Activated T-helper 1 cell treated with anti-CD3 and anti-CD28 coated beads, Interleukin-12 subunit alpha, Interleukin-12 subunit beta, Interleukin-2, Interleukin-4 antibody, amounts not matched to agents 30 ng/mL and 10 ng/mL and 1 ng/mL, durations not matched to agents 14 hours and 24 hours and 36 hours (primary cell): ENCODE measurements at places on chromosomes 7 and 10. TPM values are rescaled to one million over a fixed set of nuclear protein-coding genes. Genes with fewer than 3 reads are reported as not detected.

- no peak for DNase-seq
These were observed 699.1 kb downstream of the SUGCT start for GRCh38 chr7:40833888-40834234.

GRCh38 chr10:75505840-75506506 is 74.5 kb downstream of the LRMDA start:
- no peak for DNase-seq

Gene GSDME
- total RNA-seq, result 10.6 and 11.0 TPM in 2 replicates

Gene PARD3
- total RNA-seq, result 1.7 and 2.5 TPM in 2 replicates

DNA sequence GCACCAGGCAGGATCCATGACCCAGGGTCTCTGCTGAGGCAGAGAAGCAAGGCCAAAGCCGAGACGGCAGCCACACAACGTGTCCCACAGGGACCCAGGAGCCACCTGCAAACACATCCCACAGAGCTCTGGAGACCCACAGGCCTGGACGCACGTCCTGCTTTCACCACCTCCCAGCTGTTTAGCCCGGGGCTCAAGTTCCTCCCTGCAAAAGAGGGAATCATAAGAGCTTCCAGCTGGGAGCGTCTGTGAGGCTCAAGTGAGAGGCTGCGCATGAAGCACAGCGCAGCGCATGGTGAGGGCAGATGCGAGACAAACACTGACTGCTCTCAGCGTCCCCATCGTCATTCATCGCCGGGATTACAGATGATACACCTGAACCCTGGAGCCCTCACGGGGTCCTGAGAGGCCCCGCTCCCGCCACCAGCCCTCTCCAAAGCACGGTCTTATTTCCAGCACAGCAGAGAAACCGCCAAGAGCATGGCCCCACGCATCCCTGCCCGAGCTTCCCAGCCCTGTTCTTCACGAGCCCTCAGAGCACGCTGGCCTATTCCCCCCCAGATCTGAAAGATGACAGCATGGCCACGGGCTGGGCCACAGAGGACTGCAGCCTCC is 88.7 kb downstream of the MAD1L1 start:
- no peak for DNase-seq

DNA sequence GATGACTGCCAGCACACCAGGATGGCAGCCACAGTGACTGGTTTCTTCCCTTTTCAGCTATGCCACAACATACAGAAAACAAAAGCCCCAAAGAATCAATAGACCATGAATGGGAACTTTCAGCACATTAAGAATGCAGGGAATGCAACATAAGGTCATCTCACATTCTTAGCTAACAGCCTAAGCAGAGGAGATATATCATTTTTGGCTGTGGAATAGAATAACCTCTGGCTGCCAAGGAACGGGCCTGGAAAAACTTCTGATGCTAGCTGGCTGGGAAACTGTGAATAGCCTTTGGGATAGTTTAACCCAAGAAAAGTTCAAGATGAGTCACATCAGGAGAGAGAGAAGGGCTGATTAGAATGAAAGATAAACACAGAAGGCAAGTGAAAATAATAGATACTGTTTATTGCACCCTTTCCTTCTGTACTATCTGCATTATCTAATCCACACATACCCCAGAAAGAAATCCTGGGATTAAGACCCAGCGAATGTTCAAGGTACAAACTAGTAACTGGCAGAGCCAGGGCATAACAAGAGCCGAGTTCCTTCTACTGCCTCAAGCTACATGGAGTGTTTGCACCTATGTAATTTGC is 169.2 kb downstream of the SEMA3A start:
- no peak for DNase-seq

Gene AGR2
- total RNA-seq, result not detected in 2 replicates

GRCh38 chr10:16519250-16519907 is 2.3 kb downstream of the C1QL3 start:
- DNase-seq, result no peak

GRCh38 chr10:72164617-72165016 is 51.2 kb upstream of the ANAPC16 start:
- DNase-seq, result no peak

- DNase-seq, result no peak
These were observed 4.3 kb downstream of the NEBL start for GRCh38 chr10:20892796-20893195.

Gene OR2A5
- not detected in 2 replicates for total RNA-seq

Gene NUTM2E
- 0.29 TPM in 1 of 2 replicates, not detected in the other for total RNA-seq

Gene ODAD2
- total RNA-seq, result not detected in 2 replicates

Gene URGCP
- 32.2 and 34.4 TPM in 2 replicates for total RNA-seq

- no peak for DNase-seq
These were observed 60.8 kb downstream of the MDH2 start for GRCh38 chr7:76108540-76109233.

Gene LRGUK
- total RNA-seq, result 0.05 TPM in 1 of 2 replicates, not detected in the other

DNA sequence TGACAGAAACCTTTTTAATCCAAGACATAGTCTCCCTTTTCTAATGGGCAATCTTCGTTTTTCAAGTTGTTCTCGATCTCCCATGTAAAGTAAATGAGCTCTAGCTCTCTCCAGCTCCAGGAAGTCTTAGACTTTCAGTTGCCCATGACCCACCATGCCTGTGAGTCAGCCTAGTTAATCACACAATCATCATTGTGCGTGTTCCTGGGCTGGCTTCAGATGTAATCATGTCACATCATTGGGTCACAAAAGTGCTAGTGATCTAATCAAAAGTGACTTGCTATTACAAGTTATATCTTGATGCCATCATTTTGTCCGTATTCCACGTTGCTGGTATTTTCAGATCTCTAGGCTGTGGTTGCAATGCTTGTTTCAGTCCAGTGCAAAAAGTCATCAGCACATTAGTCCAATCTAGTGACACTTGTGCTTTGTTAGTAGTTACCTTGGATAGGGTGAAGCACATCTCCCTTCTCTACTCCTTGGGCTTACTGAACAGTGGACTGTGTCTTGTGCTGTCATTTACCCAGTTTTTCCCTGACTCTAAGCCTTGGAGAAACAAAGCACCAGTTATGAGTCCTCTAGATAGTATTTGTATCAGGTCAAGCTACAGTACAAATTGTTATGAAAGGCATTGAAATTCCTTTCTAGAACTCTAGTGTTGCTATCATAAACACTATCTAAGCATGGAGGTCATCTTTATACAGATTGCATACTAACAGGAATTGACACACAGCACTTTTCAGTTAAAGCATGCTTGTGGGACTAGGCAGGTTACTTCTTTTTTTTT is 316.6 kb downstream of the GFRA1 start:
- no peak for DNase-seq

DNA sequence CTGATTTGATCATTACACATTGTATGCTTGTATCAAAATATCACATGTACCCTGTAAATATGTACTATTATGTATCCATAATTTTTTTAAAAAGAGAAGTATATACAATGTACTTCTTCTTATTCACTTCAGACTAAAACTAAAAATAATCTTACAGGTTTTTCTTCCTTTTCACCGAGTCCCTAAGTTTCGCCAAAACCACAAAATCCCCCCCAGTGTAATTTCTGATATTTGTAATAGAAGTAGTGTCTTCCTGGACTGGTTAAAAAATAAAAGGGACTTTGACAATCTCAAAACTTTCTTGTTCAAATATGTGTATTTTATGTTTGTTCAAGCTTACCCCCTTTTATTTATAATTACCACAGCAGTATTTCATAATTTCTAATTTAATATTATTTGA is 23.9 kb downstream of the EPC1 start:
- DNase-seq, result no peak

DNA sequence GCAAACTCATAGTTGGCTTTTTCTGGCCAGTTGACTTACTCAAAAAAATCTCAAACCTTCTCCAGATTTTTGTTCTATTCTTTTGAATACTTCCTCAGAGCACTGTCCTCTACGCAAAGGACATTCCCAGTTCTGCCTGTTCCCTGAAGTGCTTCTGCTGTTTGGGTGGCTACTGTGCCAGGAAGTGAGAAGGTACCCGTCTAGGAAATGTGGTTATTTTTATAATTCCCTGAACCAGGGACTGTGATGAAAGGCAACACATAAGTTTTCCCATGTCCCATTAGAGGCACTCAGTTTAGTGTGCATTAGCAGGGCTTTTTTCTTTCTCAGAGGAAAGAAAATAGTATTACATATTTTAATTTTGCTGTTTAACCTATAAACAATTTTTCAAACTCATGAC is 370.3 kb downstream of the PHTF2 start:
- DNase-seq, result no peak

GRCh38 chr7:134919240-134919641 is 67.1 kb upstream of the AGBL3 start:
- no peak for DNase-seq

DNA sequence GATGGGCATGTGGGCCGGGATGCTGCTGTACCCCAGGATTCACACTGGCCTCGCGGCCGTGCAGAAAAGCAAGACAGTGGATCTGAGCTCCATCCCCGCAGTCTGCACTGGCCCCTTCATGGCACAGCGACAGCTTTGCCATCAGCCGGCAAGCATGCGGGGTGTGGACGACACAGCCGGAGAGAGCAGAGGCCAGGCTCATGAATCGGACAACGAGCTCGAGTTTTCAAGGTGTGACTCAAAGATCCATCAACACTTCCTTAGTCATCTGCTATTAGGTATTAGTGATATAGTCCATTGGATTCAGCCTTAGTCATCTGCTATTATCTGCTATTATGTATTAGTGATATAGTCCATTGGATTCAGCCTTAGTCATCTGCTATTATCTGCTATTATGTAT is 254.7 kb downstream of the KLF6 start:
- DNase-seq, result no peak

DNA sequence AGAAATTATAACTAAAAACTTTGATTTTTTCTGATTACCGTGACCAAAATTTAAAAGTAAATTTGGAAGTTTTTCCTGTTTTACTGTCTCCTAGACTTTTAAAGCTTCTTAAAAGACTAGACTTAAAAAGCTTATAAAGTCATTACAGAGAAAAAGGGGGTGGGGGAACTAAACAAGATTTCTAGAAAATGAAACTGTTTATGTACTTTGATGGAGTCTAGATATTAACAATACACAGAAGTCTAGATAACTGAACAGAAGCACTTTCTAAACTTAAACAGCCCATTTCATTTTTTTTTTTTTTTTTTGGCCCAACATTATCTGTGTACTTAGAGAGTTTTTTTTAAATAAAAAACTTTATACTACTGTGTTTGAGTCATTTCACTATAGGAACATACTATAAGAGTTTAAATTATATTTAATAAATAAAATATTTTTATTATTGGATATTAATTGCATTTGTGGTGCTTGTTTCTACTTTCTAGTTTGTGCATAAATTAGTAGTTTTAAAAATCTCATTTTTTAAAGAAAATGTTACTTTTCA is 98.5 kb downstream of the PHTF2 start:
- DNase-seq, result no peak

- no peak for DNase-seq
These were observed 12.0 kb downstream of the GNAI1 start for GRCh38 chr7:80146545-80147182.

GRCh38 chr7:48337012-48337621 is 165.9 kb downstream of the ABCA13 start:
- DNase-seq, result no peak

Gene HOXA10
- total RNA-seq, result not detected in 2 replicates

DNA sequence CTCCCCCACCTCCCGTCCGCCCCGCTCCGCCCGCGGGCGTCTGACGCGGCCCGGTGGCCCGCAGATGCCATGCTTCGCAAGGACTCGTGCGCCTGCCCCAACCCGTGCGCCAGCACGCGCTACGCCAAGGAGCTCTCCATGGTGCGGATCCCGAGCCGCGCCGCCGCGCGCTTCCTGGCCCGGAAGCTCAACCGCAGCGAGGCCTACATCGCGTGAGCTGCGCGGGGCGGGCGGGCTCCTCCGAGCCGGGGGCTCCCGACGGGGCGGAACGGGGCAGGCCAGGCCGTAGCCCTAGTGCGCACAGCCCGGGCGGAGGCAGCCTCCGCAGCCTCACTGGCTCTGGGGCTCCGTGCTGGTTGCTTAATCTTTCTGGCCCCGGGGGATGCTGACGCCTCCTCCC is 2.8 kb downstream of the ASIC3 start:
- DNase-seq, result peak; percentile 58

Gene ESYT2
- 59.1 and 63.1 TPM in 2 replicates for total RNA-seq

DNA sequence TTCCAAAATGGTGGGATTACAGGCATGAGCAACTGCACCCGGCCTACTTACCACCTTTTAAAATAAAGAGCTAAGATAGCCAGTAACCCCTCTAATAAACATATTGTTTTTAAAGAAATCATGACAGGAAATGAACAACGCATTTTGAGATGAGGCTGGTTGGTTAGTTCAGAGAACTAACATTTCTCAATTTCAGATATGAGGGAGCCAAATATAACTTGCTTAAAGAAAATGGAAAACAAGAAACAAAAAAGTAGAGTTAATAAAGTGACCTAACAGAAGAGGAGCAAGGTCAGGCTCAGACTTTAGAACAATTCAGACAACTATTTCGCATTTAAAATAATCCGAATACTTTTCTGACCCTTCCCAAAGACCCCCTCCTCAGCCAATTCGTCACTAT is 254.9 kb upstream of the PHF14 start:
- no peak for DNase-seq

Gene SSC4D
- total RNA-seq, result 0.64 and 0.73 TPM in 2 replicates

- DNase-seq, result no peak
These were observed 19.2 kb downstream of the TECPR1 start for GRCh38 chr7:98232799-98233198.

DNA sequence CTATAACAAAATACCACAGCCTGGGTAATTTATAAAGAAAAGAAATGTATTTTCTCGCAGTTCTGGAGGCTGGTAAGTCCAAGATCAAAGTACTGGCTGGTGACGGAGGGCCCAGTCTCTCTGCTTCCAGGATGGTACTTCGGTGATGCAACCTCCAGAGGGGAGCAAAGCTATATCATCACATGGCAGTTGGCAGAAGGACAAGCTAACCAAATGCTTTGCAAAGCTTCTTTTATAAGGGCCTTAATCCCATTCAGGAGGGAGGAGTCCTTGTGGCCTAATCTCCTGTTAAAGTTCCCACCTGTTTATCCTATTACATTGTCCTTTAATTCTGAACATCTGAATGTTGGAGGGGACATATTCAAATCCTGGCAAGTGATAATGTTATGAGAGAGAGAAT is 134.1 kb upstream of the SP4 start:
- no peak for DNase-seq

Gene BHLHA15
- 0.57 and 0.73 TPM in 2 replicates for total RNA-seq

Gene HELLS
- total RNA-seq, result 224 and 228 TPM in 2 replicates

- no peak for DNase-seq
These were observed 562.6 kb upstream of the GALNT17 start for GRCh38 chr7:70569335-70569819.

DNA sequence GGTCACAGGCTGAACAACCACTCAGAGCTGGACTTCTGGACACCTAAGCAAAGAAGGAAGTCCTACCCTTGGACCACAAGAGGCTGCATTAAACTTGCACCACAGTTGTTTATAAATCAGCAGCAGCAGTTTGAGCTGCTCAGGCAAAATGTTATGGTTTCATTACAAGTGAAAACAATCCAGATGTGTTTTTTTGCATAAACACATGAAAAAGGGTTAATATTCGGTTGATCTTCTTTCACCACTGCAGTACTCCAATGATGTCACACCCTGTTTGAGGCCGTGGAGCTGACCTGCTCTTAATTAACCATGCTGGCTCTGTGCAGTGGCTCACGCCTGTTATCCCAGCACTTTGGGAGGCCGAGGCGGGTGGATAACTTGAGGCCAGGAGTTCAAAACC is 490.8 kb upstream of the CELF2 start:
- DNase-seq, result no peak

Gene CPA4
- total RNA-seq, result not detected in 2 replicates

Gene A1CF
- not detected in 2 replicates for total RNA-seq

GRCh38 chr10:44853148-44853734 is 57.9 kb upstream of the TMEM72 start:
- no peak for DNase-seq

Gene TYSND1
- total RNA-seq, result 12.6 and 12.7 TPM in 2 replicates
